Stimulated activated CD4-positive, alpha-beta T cell treated with anti-CD3 and anti-CD28 coated beads, TNF-alpha, amount 100 ng/mL, for 24 hours (primary cell): ENCODE measurements at places on chromosomes 16 and 17.

- no peak for DNase-seq
Measured at GRCh38 chr16:75053791-75054555, 55.1 kb downstream of the ZNRF1 start.

- DNase-seq: no peak
Measured at GRCh38 chr17:73105431-73105830, 12.9 kb upstream of the SLC39A11 start.

GRCh38 chr17:395179-395578 is 42.6 kb upstream of the RPH3AL start:
- DNase-seq: no peak

DNA sequence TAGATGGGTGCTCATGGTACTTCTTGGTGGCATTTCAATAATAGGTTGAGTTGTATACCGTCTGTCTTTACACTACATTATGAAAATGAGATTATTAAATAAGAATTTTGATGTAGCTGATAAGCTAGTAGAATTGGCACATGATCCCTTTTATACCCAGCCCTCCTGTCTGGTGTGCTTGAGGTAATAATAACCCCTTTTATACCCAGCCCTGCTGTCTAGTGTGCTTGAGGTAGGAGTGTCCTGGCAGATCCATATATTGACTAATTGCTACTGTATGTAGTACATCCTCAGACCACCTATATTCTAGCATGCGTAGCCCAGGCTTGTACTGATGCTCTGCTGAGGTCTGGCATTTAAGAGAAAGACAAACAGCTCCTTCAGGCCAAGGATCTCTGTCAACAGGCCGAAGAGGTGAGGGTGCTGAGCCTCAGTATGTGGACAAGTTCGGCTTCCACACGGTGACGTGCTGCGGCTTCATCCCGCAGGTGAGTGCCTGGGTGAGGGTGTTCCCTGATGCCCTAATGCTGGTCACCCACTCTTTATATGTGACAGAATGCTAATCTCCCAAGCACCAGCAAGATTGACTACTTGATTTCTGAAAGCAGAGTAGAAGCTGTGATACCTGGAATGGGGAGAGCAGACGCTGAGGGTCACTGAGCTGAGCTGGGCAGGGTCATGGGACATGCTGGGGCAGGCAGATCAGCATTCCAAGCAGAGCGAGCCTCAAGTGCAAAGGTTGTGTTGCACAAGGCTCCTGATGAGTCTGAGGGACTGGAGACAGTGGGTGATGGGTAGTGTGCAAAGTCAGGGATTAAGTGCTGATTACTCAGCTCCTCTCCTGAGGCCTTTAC is 5.7 kb downstream of the FN3K start:
- DNase-seq: no peak

- DNase-seq: no peak
Measured at GRCh38 chr17:17740615-17741348, 59.5 kb downstream of the RAI1 start.
